ENCODE measurements at places on chromosomes 7 and 10.

- no peak for DNase-seq
These were observed 157.2 kb upstream of the KAT6B start for GRCh38 chr10:74669210-74669609.

GRCh38 chr10:86661161-86662025 is 6.9 kb upstream of the LDB3 start:
- no peak for DNase-seq

GRCh38 chr10:17644485-17644943 is 563 bp downstream of the STAM start:
- DNase-seq: no peak

- DNase-seq: no peak
These were observed 146.7 kb downstream of the DNAJB6 start for GRCh38 chr7:157483515-157483914.

DNA sequence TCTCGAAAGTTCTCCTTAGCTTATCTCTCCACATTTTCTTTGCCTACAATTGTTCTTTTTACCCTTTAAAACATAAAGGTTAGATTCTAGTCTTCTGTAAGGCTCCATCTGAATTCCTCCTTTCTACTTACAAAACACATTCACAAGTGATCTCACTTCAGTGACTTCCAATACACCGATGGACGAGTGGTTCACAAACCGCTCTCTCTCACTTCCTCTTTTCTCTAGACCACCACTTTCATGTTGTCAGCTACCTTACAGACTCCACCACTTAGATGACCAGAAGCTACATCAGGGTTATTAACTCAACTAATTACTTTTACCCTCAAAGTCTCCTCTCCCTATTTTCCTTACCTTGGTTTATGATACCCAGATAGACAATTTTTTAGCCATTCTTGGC is 11.8 kb downstream of the MET start:
- DNase-seq: no peak

DNA sequence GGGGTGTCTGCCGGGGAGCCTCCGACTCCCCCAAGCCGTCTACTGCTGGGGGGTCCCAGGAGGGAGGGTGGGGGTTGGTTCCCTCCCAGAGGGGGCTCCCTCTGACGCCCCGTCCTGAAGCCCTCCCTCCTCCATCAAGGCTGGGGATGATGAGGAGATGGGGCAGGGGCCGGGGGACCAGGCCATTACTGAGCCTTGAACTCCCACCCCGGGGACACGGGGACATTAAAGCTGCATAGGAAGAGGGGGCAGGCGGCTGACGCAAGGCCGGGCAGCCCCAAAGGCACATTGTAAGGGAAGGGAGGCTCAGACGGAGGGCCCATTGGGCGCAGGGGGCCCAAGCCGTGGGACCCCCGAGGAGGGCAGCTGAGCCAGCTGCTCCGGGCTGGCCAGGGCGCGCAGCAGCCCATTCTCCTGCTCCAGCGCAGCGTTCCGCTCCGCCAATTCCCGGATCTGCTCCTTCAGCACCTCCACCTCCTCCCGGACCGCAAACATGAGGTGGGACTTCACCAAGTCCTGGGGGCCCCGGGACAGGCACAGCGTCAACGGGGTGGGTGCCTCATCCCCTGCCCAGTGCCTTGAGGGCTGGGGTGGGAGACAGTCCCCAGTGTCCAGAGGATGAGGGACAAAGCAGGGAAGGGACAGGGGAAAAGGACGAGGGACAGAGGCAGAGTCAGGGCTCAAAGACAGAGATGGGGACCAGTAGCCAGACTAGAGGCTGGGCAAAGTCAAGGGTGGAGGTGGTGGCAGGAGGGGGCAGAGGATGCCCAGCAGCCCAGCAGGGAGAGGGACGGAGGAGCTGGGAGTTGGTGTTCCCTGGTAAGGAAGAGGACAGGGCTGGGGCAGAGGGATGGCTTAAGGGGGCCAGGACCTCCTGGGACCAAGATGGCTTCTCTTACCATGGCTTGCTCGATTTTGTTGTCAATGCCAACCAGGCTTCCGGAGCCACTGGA is 2.9 kb upstream of the SPACDR start:
- no peak for DNase-seq

DNA sequence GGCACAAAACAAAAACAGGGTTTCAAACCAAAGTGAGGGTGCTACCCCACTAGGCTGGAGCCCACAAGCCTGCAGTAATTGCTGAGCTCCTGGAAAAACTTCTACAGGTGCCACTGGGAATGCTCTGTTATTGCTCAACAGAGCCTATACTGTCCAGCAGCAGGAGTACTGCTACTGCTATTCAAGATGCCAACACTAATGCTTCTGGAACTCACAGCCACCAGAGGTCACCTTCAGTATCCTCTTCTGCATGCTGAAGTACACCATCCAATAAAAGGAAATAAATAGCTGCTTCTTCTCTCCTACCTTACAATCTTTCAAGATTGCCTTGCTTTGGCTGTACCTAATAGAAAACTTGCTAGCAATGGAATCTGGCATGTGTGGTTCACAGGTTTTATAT is 222.0 kb downstream of the LRRN3 start:
- no peak for DNase-seq

GRCh38 chr7:37698276-37698675 is 14.7 kb downstream of the GPR141 start:
- DNase-seq: no peak

DNA sequence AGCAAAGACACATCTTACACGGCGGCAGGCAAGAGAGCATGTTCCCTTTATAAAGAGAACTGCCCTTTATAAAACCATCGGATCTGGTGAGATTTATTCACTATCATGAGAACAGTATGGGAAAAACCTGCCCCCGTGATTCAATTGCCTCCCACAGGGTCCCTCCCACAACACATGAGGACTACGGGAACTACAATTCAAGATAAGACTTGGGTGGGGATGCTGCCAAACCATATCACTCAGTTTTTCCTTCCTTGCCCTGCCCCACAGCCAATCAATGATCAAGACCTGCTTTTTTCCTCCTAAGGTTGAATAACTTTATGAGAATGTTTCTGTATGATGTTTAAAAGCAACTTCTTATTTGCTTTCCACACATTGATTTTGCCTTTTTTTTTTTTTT is 3.1 kb upstream of the PTPRE start:
- DNase-seq: no peak

DNA sequence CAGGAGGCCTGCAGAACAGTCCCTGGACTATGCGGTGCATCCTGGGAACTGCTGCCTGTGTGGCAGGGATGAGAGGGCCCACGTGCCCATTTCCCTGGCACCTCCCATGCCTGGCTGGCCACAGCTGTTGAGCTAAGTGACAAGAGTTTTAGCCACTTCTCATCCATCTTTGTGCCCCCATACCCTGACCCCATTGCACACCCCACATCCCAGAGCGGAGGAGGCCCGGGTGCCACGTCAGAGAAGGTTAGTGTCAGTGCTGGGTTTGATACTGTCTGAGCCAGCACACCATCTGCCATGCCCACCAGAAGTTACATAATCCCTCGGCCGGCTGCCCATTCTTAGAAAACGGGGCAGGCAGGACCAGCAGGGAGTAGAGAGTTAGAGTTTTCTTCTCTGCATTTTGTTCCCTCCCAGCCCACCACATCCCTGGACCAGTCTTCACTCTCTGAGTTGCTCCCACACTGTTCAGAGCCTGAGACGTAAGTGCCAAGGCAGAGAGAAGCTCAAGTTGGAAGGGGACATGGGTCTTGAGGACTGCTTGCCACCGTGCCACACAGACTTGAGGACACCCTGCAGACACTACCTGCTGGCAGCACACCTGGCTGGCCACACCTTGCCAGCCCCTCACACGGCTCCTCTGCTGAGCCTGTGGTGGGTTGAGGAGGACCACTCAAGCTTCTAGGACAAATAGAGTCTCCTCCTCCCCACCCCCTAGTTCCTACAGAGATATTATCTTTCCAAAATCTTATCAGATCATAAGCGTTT is 13.1 kb downstream of the UNC5B start:
- DNase-seq: no peak

DNA sequence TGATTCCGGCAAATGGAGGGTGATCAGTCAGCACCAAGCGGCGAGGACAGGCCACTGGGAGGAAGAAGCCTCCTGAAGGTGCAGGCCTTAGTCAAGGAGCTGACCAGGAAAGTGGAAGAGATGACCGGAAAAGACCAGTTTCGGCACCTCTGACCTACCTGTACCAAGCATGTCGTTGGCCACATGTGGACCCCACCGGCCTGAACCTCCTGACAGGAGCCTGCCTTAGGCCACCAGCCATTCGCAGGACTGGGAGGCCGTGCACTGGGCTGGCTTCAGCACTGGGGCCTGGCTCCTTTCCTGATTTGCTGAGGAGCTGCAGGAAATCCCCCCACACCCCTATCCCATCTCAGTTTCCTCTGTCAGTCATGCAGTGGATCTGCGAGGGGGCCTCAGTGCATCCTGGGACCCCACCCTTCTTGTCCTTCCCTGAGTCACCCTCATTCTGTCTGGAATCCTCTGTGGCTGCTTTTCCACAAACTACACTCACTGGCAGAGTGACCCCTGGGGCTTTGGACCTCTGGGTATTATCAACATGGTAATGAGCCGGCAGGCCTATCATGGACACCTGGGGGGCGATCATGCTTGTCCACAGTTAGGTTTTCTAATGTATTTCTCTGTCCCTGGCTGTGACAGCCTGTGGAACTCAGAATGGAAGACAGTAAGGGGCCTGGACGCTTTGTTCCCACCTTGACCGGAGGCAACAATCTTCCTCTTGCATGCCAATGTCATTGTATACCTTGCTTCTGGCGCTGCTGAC is 33.0 kb downstream of the RAMP3 start:
- DNase-seq: no peak

DNA sequence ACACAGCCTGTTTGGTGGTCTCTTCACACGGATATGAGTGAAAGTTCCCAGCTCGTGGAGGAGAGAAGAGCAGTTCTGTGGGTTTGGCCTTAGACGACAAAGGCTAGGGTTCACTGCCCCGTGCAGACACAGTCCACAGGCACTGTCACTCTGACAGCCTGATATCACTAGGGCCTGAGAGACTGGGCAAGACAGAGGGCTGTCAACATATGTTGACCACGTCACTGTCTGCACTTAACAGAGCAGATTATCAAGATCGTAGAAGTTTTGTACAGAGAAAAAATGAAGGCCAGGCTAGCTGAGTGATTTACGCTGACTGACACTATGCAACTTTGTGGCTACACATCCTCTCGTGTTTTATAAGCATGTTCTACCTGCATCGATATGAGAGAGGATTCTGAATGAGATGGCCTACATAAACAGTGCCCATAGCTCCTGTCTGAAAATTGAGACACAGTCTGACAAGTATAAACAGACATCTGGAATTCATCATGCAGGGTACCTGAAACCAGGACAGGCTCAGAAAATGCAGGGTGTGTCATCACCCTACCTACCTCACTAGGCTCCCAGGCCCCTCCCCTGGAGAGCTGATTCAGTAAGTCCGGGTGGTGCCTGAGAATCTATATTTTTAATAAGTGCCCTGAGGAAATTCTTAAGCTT is 120.0 kb downstream of the SGMS1 start:
- no peak for DNase-seq

DNA sequence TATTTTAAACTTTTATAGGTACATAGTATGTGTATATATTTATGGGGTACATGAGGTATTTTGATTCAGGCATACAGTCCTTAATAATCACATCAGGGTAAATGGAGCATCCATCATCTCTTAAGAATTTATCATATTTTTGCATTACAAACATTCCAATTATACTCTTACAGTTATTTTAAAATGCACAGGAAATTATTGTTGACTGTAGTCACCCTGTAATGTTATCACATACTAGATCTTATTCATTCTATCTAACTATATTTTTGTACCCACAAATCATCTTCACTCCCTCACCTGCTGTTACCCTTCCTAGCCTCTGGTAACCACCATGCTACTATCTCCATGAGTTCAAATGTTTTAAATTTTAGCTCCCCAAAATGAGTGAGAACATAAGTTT is 56.3 kb upstream of the FAM3C start:
- no peak for DNase-seq

GRCh38 chr7:92751902-92752901 is 84.2 kb downstream of the CDK6 start:
- no peak for DNase-seq

DNA sequence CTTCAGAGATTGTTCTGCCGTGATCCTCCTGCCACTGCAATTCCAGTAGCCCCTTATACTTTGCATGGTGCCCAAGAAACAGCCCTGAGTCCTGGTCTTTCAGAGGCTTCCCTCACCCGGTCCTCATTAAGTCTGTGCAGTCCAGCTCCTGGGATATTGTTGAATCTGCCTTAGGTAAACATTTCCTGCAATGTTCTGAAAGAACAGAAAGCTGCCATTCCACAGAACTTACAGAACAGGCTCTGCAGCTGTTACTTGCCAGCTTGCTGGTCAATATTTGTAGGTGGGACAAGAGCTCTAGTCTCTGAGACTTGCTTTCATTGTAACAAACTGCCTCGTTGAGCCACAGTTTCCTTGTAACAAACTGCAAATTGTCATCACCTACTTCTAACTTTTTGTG is 115.0 kb upstream of the KIF5B start:
- DNase-seq: no peak

Measured in activated CD8-positive, alpha-beta memory T cell treated with anti-CD3 and anti-CD28 coated beads for 1 hour (primary cell).